RCC 7860 (cell line): ENCODE measurements at places on chromosomes 2 and 18.
A peak's percentile ranks its signal among the peaks of the same experiment; 100 is the strongest.

GRCh38 chr2:121736140-121736461 lies 574 bp downstream of the NIFK start:
- no peak for DNase-seq

DNA sequence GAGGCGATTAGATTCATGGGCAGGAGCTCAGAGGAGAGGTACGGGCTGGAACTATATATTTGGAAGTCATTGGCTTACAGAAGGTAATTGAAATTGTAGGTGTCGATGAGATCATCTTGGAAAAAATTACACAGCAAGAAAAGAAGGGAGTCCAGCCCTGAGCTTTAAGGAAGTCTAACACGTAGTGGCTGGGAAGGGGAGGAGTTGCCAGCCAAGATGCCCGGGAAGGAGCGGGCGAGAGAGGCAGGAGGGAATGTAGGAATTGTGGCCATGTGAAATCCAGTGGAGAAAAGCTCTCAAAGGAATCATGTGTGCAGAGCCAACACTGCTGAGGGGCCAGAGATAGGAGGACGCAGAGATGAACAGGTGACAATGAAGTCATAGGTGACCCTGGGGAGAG lies 25.6 kb upstream of the SCYGR1 start:
- DNase-seq = no peak

DNA sequence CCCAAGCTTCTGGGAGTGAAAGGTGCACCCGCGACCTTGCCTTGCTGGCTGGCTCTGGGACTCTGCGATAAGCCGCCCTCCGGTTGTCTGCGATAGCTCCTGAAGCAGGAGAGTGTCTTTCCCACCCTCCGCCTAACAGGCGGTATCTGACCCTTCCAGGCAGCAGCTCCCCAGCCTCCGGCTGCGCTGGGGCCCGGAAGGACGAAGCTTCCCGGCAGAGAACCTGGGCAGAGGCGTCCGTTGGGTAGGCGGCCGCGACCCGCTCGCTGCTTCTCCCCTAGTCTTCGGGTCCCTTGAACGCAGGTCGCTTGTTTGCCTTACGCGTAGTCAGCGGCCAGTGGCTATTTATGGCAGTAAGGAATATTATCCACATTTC lies 446 bp upstream of the RHBDD1 start:
- no peak for DNase-seq

- no peak for DNase-seq
Measured at GRCh38 chr2:37892436-37893114, 32.5 kb upstream of the RMDN2 start.

DNA sequence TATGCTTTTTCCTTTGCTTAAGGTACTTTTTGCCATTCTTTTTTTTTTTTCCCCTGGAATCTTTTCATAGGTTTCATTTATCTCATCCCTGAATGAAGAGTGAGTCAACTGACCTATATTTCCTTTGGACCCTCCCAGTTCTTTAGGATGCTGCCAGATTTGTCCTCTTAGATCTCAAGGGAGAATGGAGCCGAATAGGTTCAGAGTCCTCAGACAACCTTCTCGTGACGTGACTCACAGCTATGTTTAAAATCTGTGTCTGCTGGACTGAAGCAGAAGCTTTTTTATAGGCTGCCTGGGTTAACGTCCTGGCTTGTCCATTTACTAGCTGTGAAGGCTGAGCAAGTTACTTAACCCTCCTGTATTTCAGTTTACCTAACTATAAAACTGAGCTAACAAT lies 358.6 kb downstream of the DLGAP1 start:
- DNase-seq = no peak

GRCh38 chr2:216687111-216687510 lies 8.2 kb downstream of the IGFBP5 start:
- DNase-seq = no peak

DNA sequence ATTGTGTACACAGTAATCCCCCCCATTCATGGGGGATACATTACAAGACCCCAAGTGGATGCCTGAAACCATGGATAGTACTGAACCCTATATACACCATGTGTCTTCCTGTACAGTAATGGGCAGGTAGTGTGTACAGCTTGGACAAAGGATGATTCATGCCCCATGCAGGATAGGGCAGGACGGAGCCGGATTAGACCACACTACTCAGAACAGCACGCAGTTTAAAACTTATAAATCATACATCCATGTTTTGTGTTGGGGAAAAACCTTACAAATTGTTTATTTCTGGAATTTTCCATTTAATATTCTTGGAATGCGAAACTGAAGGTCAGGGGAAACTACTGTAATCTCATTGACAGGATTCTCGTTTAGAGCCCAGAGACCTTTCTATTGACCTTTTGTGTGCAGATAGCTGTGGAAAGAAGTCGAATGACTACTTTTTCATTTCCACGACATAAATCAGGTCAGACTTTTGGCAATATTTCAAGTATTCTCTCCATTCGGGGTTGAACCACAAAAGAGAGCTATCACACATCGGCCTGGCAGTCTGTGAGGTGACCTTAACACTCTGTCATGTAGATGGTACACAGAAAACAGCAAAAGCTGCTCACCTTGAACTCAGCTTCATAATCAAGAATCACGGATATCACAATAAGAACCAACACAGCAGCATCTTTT lies 9.9 kb upstream of the YPEL5 start:
- peak; percentile 38 for DNase-seq

GRCh38 chr2:198571393-198571792 lies 767.0 kb downstream of the PLCL1 start:
- no peak for DNase-seq

- DNase-seq = no peak
Measured at GRCh38 chr2:225355788-225356187, 43.7 kb upstream of the NYAP2 start.

DNA sequence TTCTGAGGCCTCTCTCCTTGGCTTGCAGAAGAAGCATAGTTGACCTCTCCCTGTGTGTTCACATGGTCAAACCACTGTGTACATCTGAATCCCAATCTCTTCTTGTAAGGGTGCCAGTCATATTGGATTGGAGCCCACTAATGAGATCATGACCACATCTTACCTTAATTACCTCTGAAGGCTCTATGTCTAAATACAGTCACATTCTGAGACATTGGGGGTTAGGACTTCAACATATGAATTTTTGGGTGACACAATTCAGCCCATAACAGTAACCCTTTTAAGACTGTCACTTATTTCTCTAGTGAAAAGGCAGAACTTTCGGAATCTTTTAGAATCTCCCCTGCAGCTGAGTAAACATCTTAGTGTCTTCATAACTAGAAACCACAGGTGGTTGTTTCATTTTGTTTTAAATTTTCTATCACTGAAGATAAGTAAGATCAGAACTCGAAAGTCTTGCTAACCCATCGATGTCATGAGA lies 33.3 kb downstream of the BMP10 start:
- no peak for DNase-seq

- DNase-seq = no peak
Measured at GRCh38 chr2:188380280-188380679, 88.6 kb downstream of the GULP1 start.

DNA sequence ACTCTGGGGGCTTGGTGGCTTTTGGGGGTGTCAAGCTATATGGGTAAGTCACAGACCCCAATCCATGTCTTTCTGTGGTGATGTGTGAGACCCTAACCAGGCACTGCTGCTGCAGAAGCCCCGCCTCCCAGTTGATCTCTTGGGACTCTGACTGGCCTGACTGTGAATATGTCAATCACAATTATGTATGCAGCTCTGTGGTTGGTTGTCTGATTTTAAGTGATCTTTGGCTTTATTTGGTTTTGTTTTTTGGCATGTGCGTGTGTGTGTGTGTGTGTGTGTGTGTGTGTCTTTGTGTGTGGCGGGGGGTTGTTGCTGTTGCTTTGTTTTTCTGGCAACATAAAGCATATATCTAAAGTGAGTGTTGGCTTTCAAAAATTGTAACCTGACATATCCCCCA lies 78.5 kb upstream of the GLS start:
- DNase-seq = no peak

DNA sequence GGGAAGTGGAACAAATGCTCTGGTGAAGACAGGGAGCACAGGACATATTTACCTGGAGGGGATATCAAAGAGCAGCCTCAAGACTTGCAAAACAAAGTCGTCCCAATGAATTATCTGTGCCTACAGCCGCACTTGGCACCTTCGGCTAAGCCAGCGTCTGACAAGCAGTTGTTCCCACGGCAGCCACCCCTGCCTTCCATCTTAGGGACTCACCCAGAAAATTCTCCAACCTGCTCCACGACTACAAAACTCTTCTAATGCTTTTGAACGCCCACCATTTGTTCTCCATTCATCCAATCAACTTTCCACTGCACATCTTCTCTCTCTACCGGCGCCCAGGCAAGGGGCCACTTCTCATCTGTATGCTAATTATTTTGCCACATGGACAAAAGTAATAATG lies 7.0 kb downstream of the MYT1L start:
- DNase-seq = no peak

- no peak for DNase-seq
Measured at GRCh38 chr2:55782528-55783173, 89.0 kb upstream of the PNPT1 start.

DNA sequence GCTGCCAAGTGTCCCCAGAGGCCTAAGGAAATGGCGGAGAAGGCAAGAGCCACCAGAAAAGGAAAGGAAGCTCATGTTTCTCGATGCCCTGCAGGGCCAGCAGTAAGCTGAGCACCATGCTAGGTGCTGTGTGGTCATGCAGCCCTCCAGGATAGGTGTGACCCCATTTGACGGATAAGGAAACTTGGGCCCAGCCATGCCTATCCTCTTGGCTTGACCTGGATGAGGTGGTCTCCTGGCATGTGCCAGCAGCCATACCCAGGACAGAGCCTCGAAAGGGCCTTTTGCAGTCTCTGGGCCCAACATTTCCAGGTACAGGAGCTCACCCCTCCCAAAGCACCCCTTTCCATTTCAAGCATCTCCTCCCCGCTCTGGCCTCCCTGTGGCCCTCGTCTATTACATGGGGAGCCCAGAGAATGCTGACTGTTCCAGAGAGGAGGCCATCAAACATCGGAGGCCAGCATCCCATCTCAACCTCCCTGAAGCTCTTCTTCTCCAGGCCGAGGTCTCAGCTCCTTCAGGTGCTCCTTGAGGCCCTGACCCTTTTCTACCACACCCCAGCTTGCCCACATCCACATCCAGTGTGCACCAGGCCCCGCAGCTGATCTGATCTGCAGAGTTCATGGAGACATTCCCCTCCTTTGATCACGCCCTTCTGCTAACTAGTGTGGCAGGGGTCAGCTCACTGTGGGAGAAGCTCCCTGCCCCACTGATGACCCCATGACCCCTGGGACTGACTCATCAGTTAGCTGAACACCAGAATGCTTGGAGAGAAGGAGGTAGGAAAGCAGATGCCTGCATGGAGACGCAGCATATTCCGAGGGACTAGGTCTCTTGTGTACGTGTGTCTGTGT lies 208.4 kb downstream of the TNS1 start:
- no peak for DNase-seq

DNA sequence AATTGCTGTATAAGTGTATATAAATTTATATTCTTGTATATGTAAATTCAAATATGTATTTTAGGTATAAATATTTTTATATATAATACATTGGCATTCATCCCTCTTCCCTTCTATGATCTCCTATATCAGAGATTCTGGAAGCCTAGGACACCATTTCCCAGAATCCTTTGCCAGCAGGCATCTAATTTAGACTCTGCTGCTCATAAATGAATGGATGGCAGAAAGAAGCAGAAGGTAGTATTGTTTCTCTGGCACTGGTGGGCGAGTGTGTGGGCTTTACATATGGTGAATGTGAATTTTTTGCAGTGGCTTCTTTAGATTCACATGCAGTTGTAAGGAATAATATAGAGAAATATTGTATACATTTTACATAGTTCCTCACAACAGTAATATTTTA lies 215.2 kb upstream of the THSD7B start:
- no peak for DNase-seq
